ENCODE measurements at places on chromosomes 3 and 15. TPM values are rescaled to one million over a fixed set of nuclear protein-coding genes. Genes with fewer than 3 reads are reported as not detected.
A peak's percentile ranks its signal among the peaks of the same experiment; 100 is the strongest.

GRCh38 chr15:73323956-73324355 is 44.8 kb downstream of the HCN4 start:
- no peak for DNase-seq
- peaks cover 4% of the 10 kb centered on the region for H3K27me3 ChIP-seq
- no peaks in the 10 kb centered on the region for H3K4me1 ChIP-seq

DNA sequence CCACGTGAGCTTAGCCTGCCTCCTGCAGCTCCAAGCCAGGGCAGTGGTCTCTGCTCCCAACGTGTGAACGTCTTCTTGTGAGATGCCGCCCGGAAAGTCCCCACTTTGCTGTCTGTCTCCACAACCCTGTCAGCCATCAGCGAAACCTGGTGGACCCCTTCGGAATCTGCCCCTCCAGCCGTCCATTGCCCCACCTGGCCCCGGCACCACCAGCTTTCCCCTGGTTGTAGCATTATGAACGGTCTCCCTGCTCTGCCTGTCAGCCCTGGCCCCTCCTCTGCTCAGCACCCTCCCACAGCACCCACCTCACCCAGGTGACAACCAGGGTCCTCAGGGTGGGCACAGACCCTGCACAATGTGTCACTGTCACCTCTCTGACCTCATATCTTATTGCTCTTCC is 71.1 kb downstream of the HMCES start:
- no peaks in the 10 kb centered on the region for H3K36me3 ChIP-seq
- no peak overlapping the region for H3K4me3 ChIP-seq
- no peak overlapping the region for H3K27ac ChIP-seq
- DNase-seq, result no peak
- peaks cover 48% of the 10 kb centered on the region for H3K27me3 ChIP-seq
- H3K4me1 ChIP-seq, result peaks cover 24% of the 10 kb centered on the region

DNA sequence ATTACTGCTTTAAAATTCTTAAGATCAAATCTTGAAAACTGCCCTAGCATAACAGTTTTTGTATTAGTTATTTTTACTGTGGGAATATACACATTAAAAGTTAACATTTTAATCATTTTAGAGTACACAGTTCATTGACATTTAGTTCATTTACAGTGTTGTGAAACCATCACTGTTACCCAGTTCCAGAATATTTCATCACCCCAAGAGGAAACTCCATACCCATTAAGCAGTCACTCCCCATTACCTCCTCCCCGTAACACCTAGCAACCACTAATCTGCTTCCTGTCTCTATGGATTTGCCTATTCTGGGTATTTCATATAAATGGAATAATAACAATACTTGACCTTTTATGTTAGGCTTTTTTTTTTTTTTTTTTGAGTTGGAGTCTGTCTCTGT is 164.1 kb upstream of the LRRFIP2 start:
- DNase-seq, result no peak
- H3K4me1 ChIP-seq, result no peaks in the 10 kb centered on the region
- no peaks in the 10 kb centered on the region for H3K27me3 ChIP-seq
- peaks cover 85% of the 10 kb centered on the region for H3K36me3 ChIP-seq

DNA sequence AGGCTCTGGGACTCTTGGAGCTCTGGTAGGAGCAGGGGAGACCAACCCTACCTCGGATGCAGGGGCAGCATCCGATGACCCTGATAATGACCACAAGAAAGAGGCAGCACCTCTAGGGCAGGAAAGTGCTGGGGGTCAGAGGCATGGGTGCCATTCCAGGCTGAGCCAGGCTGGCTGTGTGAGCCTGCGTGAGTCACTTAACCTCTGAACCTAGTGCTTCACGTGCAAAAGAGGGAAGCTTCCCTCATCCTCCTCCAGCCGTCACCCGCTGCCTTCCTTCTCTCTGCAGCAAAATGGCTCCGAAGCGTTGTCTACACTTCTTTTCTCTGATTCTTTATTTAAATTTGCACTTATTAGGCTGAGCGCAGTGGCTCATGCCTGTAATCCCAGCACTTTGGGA is 35.5 kb downstream of the ZDHHC19 start:
- peaks cover 39% of the 10 kb centered on the region for H3K4me1 ChIP-seq
- H3K27ac ChIP-seq, result no peak overlapping the region
- H3K36me3 ChIP-seq, result no peaks in the 10 kb centered on the region
- DNase-seq, result no peak
- peaks cover 12% of the 10 kb centered on the region for H3K27me3 ChIP-seq

DNA sequence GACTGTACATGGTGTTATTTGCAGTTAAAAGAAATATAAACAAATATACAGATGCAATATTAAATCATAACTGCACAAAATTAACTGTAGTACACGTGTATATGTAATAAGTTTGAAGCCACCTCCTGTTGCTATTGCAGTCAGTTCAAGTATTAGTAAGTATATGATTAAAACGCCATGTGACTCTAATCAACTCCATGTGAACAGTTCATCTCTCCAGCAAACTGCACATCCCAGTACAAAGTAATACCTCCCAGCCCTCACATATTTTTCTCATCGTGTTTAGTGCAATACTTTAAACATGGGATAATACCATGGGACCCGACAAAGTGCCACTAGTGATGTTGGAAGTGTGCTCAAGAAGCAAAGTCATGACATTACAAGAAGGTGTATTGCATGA is 34.6 kb downstream of the PDCD10 start:
- no peak for DNase-seq
- no peak overlapping the region for H3K27ac ChIP-seq
- H3K27me3 ChIP-seq, result no peaks in the 10 kb centered on the region
- H3K36me3 ChIP-seq, result peaks cover 3% of the 10 kb centered on the region

- peaks cover 28% of the 10 kb centered on the region for H3K27me3 ChIP-seq
- no peak overlapping the region for H3K27ac ChIP-seq
- no peak overlapping the region for H3K4me3 ChIP-seq
- DNase-seq, result no peak
- no peaks in the 10 kb centered on the region for H3K36me3 ChIP-seq
These were observed 989 bp downstream of the GNB4 start for GRCh38 chr3:179450261-179450701.

- no peaks in the 10 kb centered on the region for H3K4me1 ChIP-seq
- DNase-seq, result no peak
- no peaks in the 10 kb centered on the region for H3K27me3 ChIP-seq
- no peaks in the 10 kb centered on the region for H3K36me3 ChIP-seq
- no peak overlapping the region for H3K4me3 ChIP-seq
- no peak overlapping the region for H3K27ac ChIP-seq
These were observed 156.0 kb downstream of the ISL2 start for GRCh38 chr15:76492538-76492937.

GRCh38 chr15:39127925-39128617 is 452.8 kb upstream of the THBS1 start:
- DNase-seq, result peak; percentile 98
- H3K4me3 ChIP-seq, result peak overlapping the region; percentile 24
- no peaks in the 10 kb centered on the region for H3K27me3 ChIP-seq

DNA sequence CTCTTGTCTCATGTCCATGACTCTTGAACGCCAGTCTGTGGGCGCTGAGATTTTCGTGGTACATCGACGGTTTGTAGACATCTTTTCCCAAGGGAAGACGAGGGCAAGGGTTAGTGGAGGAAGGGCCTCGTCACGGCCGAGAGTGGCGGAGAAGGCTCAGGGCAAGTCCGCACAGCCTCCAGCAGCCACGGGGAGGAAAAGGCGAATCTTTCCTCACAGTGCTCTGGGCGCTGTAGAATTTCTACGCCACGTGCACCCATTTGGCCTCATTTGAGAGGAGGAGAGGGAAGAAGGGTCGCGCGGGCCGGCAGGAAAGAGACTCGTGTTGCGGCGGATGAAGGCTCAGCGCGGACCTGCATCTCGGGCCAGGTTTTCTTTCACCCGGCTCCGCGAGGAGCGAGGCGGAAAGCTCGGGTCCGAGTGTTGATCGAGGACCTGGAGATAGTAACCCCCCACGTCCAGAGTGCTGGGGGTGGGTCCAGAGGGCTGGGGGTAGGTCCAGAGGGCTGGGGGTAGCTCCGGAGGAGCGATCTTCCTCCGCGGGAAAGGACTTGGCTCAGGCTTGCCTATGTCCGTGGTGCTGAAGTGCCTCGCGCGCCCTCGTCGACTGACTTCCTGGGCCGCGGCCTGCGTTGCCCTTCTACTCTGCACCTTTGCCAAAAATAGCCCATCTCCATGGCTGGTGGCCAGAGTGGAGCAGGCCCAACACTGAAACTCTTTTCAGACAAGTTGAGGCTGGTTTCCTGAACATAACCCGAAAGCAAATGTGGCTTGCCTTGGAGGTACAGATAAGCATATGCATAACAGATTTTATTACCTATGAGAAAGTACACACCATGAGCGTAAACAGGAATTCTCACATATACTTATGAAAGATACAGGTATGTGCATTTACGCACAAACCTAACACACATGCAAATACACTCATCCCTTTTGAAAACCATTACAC is 1.1 kb downstream of the SLC35G2 start:
- H3K27me3 ChIP-seq, result no peaks in the 10 kb centered on the region
- no peaks in the 10 kb centered on the region for H3K36me3 ChIP-seq
- H3K4me3 ChIP-seq, result peak overlapping the region; percentile 72
- DNase-seq, result peak; percentile 34
- peak overlapping the region; percentile 71 for H3K27ac ChIP-seq

DNA sequence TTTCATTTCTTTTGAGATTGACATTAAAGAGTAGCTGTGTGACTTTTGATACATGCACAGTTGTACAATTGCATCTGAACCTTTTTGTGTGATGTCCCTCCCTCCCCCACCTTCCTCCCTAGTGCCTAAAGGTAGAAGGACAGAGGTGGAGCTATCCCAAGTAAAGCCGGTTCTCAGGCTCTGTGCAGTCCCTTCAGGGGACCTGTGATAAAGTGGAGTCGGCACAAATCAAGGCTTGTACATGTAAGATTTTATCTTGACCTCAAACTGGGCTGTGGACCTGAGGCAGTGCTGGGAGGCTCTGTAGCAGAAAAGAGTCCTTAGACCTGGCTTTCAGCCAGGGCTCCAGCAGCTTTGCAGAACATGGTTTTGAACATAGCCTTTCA is 55.5 kb upstream of the CMTM7 start:
- no peaks in the 10 kb centered on the region for H3K27me3 ChIP-seq
- H3K27ac ChIP-seq, result no peak overlapping the region

- peaks cover 16% of the 10 kb centered on the region for H3K4me1 ChIP-seq
- peaks cover 7% of the 10 kb centered on the region for H3K27me3 ChIP-seq
- no peak overlapping the region for H3K4me3 ChIP-seq
- no peaks in the 10 kb centered on the region for H3K36me3 ChIP-seq
- no peak overlapping the region for H3K27ac ChIP-seq
- no peak for DNase-seq
These were observed 62.7 kb downstream of the GLDN start for GRCh38 chr15:51403946-51404695.

- H3K27me3 ChIP-seq, result no peaks in the 10 kb centered on the region
- no peaks in the 10 kb centered on the region for H3K36me3 ChIP-seq
These were observed 54.7 kb upstream of the KLF13 start for GRCh38 chr15:31271711-31272557.

GRCh38 chr3:142787719-142788118 is 63.9 kb downstream of the TRPC1 start:
- no peaks in the 10 kb centered on the region for H3K36me3 ChIP-seq
- no peaks in the 10 kb centered on the region for H3K27me3 ChIP-seq
- H3K27ac ChIP-seq, result no peak overlapping the region

The ABHD14A gene
- total RNA-seq, result 29.5 TPM

The NR2E3 gene
- not detected for total RNA-seq

The TTLL13 gene
- total RNA-seq, result 0.29 TPM

The P3H2 gene
- not detected for total RNA-seq

The SUCNR1 gene
- total RNA-seq, result not detected

The GPR149 gene
- total RNA-seq, result not detected

The SPINT1 gene
- 0.45 TPM for total RNA-seq

Measured in HepG2 (cell line).